ENCODE measurements at places on chromosomes 6 and 20.

GRCh38 chr20:1415667-1416468 lies 23.0 kb upstream of the FKBP1A start:
- peak; percentile 70 for DNase-seq

- DNase-seq, result no peak
Measured at GRCh38 chr20:2867081-2867864, 6.0 kb upstream of the PTPRA start.

GRCh38 chr6:52360601-52361413 lies 1.1 kb upstream of the PAQR8 start:
- no peak for DNase-seq

DNA sequence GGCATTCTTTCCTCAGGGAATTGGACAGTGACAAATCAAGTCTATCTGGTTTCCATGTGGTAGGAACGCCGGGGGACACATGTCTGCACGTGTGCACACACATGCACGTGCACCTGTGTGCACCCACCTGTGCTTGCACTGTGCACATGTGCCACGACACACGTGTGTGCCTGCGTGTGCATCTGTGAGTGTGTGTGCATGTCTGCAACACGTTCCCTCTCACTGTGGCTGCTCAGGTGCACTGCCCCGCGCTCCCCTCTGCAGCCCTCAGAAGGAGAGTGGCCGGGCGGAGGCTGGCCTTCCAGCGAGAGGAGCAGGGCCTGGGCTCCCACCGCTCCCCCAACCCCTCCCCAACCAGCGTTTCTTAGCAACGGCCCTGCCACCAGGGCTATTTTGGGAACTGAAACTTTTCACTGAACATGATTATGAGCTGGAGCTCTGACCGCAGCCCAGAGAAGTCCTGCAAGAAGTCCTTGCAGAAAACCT lies 147.8 kb downstream of the PHACTR3 start:
- DNase-seq, result peak; percentile 25

- DNase-seq, result no peak
Measured at GRCh38 chr6:116512111-116512559, 696 bp downstream of the CALHM5 start.

- DNase-seq, result no peak
Measured at GRCh38 chr20:36784900-36785299, 11.3 kb upstream of the DSN1 start.

DNA sequence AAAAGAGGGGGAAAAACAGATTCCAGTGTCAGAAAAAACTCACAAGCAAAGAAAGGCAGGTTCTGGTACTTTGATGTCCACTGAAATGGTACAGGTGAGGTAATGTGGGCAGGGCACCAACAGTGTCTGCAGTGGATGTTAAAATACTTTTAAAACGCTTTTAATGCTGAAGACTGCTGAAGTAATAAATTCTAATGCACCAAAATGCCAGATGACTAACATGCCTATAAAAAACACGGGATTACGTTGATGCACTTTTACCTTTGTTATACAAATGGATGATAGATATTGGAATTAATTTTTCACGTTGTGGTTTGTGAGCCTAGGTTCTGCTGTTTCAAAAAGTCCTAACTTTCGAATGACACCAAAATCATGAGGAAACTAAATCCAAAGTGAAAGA lies 83.3 kb downstream of the TINAG start:
- no peak for DNase-seq

DNA sequence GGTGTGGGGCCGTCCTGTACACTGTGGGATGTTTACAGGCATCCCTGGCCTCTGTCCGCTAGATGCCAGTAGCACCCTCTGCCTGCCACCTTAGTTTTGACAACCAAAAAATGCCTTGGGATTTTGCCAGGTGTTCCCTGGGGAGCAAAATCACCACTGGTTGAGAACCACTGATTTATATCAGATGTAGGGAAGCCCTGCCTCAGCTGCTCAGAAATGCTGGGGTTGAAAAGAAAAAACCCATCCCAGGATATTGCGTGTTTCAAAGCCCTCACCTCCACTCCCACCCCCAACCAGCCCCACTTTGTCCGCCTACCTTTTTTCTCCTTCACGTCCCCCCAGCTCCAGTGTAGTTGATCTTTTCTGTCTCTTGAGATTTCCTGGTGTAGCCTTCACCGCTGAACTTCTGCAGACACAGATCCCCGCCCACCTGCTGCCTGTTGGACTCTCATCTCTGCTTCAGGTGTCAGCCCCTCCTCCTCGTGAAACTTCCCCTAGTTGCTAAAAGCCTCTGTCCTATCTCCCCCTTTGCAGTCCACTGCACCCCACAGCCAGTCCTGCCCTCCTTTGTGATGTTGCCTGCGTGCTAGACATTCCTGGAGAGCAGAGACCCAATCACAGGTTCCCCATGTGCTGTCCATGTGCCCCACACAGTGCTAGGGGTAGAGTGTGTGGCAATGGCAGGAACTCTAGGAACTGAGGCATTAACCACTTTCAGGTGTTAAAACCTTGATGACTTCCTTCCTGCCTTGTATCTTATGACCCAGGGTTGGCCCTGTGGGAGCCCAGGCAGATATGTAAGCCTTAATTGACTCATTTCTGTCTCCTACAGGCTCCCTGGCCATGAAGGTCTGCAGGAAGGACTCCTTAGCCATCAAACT lies 98.9 kb downstream of the TBC1D7 start:
- DNase-seq, result peak; percentile 74

GRCh38 chr6:142698751-142699150 lies 246.2 kb downstream of the HIVEP2 start:
- DNase-seq, result no peak

GRCh38 chr6:26306232-26306631 lies 58.8 kb upstream of the BTN3A2 start:
- no peak for DNase-seq

- no peak for DNase-seq
Measured at GRCh38 chr6:155648301-155648700, 192.7 kb upstream of the NOX3 start.

DNA sequence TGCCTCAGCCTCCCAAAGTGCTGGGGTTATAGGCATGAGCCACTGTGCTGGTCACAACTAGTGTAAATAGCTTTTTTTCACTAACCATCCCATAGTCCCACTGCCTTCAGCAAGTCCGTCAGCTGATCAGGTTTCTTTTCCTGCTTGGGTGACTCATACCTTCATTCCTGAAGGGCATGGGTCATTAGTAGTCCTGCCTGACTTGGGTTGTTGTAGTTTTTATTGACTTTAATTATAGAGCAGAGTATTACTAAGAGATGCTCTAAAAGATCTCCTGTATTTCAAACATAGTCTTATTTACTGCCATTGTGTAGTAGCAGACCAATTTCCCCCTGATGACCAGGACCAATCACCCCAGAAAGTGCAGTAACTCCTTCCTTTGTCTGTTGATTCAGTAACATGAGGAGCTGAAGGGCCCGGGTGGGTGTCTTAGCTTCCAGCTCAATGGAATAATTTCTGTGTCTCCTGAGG lies 25.8 kb downstream of the HLA-C start:
- no peak for DNase-seq

DNA sequence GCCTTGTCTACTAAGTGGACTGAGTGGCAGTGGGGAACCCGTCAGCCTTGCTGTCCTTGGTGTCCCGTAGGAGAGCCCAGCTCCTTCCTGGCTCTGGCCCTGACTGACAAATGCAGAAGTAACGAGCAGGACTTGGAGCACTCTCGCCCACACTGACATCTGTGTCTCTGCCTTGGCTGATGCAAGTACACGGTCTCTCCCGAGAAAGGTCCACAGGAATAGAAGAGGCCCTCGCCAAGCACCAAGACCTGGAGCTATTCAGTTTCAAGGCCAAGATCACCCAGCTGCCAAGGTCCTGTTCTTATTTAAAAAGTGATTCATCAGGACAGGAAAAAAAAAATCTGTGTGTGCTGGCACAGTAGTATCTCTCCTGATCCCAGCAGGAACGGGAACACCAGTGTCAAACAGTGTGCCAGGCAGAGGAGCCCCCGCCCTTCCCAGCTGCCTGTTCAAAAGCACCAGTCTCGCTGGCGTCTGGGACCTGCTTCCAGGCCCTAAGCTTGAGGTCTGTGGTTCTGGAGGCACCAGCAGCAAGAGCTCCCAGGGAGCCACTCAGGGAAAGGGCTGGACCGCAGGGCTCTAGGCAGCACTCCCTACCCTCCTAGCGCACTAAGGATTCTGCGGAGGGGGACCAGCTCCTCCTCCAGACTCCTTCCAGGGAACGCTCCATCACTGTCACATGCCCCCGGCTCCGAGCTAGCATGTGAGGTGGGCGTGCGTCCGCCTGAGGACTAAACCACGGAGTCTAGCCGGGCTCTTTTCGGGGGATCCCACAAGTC lies 376.9 kb downstream of the RNGTT start:
- DNase-seq, result no peak

GRCh38 chr20:43243672-43244269 lies 54.1 kb upstream of the PTPRT start:
- DNase-seq, result no peak

DNA sequence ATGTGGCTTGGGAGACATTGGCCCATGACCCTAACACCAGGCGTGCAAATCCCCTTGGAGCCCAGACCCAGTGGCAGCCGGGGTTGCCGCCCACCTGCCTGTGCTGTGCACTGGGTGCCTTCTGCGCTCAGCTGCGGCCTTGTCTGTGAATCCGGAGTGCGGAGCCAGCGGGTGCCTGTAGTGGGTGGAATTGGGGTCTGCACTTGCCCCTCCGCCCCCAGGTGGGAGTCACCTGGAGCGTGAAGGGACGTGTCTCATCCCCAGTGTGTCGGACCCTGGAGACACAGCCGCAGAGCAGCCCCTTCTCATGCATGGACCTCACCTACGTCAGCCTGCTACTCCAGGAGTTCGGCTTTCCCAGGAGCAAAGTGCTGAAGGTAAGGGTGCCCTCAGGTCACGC lies 22.9 kb upstream of the PYGB start:
- no peak for DNase-seq

DNA sequence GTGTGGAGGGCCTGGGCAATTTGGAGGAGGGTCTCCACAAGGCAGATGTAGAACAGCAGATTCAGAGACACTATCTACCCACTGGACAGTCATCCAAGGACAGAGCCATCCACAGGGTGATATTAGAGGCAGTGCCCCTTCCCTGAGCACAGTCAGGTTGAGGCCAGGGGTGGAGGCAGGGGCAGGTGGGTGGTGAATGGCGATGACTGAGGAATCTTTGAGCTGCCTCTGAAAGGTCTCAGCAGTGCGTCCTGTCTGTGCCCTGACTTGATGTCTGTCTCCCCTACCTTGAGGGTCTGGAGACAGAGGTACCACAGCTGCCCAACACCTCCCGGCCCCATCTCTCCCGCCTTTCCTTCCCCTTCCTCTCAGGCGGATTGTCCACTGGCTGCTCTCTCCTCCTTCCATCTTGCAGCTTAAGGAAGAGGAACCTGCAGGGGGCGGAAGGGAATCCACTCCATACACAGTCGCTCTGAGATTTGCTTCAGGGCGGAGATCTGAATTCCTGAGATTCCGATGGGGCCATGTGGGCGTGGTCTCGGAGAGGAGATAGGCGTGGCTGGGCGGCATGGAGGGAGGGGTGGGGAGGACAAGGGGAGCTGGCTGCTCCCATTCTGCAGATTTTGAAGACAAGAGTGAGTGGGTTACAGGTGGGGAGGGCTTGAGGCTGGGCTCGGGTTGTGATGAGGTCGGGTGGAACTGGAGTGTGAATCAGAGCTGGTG lies 1.7 kb downstream of the MUCL3 start:
- no peak for DNase-seq

- no peak for DNase-seq
Measured at GRCh38 chr6:90217506-90218127, 79.0 kb downstream of the BACH2 start.

DNA sequence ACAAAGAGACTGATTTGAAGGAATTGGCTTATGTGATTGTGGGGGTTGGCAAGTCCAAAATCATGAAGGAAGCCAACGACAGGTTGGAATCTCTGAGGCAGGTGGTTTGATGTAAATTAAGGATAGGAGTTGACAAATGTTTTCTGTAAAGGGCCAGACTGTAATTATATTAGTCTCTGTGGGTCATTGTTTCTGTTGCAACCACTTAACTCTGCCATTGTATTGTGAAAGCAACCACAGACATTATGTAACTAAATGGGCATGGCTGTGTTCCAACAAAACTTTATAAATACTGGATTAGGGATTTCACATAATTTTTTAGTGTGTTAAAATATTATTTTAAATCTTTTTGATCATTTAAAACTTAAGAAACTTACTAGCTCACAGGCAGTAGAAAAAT lies 199.2 kb upstream of the MYLIP start:
- DNase-seq, result no peak

DNA sequence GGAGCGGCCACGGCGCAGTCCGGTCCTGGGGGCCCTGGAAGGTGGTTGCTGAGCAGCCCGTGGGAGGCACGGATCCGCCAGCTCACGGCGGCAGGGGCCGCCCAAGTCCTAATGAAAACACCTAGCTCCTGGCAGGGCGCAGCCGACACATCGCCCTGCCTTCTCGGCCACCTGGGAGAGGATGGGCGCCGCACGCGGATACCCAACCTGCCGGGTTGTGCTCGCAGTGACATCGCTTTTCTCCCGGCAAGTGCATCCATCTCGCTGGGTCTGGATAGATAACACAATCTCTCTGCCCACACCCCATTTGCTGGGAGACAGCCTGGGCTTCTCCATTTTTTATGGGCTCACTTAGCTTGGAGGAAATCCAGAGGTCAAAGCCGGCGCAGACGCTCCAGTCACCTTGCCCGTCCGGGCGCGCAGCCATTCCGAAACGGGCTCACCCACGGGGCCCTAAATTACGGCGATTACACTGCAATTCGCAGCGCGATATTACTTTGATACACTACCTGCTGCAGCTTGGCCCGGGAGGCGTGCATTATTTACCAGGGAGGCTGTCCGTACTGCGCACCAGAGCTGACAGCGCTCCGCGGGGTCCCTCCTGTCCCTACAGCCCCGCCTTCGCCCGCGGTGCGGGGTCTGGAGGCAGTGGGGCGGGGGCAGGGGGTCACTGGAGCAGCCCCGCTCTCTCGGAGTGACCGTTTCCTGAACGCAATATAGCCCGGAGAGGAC lies 36.2 kb upstream of the CCDC167 start:
- DNase-seq, result no peak

GRCh38 chr6:37110500-37111461 lies 59.2 kb upstream of the PIM1 start:
- DNase-seq, result no peak

DNA sequence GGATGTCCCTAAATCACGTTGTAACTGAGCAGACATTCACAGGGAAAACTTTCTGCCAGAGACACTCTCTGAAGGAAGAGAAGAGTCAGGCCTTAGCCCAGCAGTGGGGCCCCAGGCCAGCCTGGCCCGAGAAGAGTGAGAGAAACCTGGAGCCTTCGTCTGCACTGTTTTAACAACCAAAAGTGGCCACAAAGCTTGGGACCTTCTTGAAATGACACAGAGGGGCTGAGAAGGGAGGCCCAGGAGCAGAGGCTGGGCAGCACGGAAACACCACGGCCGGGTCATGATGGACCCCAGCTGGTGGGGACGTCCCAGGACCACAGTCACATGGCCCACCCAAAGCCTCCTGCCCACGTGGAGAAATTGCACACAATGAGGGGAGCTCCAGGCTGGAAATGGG lies 126.8 kb upstream of the THBS2 start:
- no peak for DNase-seq

DNA sequence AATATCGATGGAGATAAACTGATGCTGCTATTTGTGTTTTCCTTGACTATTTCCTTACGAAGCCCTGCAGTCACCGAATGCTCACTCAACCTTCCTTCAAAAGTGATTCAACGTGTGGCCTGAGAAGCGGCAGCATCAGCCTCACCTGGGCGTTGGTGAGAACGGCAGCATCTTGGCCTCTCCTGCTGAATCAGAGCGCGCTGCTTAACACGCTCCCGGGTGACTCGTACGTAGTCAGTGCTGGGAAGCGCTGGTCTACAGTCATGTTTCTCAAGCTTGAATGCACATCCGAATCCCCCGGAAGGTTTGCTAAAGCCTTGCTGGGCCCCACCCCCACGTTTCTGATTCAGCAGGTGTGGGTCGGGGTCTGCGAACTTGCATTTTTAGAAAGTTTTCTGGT lies 214.1 kb upstream of the RREB1 start:
- DNase-seq, result no peak
